CD4-positive, alpha-beta T cell treated with Interleukin-21 for 1 hour (primary cell): ENCODE measurements at places on chromosomes 3 and 15.

DNA sequence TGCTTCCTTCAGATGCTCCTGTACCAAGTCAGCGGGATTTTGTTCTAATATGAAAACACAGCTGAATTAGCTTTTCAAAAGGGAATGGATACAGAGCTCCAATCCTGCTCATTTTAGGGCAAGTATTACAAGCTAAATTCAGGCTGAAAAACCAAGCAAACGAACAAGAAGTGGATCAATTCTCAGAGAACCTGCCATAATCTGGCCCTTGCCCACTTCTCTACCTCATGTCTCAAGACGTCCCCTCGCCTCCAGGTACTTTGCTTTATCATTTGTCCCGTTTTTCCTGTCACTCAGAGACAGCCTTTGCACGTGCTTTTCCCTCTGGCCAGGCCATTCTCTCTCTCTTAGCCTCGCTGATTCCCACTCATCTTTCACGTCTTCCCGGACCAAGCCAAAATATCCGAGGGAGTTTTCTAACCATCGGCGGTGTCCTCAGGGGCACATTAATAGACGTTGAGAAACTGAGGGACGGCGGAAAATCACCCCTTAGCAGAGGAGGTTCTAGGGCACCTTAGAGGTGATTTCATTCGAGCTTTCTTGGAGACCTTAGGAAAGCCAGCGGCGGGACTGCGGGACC lies 654 bp downstream of the SUSD5 start:
- DNase-seq, result no peak

DNA sequence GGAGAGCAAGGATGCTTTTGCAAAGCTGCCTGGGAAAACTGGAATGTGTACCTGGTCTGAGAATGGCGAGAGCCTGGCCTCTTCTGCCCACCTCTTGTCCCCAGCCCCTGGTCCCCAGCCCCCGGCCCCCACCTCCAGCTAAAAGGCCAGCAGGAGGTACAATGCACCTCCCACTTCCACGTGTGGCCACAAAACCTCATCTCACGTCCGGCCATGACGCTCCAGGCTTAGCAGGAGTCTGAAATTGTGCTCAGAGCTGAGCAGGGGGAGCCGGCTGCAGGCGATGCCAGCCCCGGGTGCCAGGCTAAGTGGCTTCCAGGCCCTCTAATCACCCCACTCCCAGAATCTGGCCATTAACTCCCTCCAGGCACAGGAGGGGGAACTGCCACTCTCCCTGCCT lies 83.1 kb upstream of the PRR20G start:
- DNase-seq, result no peak

DNA sequence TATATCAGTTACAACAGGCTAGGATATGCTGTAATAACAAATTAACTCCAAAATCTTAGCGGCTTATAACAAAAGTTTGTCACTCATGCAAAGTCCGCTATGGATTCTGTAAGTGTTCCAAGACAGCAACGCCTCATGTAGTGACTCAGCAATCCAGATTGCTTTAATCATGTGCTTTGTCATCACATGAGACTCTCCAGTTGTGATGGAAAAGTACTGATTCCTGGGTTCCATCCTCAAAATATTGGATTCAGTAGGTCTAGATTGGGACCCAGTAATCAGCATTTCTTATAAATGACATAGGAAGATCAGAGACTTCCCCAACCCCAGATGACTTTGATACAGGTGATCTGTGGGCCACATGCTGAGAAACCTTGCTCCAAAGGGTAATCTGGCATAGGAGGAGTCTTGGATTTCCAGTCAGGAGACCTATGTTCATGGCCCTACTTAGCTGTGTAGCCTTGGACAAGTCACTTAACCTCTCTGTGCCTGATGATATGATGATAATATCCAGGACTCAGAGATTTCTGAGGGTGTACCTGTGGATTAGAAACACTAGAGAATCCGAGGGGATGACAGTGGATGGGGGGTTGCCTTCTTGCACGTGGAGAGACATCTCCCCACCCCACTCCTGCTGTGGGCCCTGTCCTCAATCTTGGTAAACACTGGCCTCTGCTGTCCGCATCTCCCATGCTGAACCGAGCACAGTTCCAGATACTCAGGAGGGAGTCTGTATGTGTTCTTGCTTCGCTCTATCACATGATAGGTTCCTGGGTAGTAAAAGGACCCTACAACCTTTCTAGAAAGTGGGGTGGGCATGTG lies 65.5 kb downstream of the CORO2B start:
- no peak for DNase-seq

DNA sequence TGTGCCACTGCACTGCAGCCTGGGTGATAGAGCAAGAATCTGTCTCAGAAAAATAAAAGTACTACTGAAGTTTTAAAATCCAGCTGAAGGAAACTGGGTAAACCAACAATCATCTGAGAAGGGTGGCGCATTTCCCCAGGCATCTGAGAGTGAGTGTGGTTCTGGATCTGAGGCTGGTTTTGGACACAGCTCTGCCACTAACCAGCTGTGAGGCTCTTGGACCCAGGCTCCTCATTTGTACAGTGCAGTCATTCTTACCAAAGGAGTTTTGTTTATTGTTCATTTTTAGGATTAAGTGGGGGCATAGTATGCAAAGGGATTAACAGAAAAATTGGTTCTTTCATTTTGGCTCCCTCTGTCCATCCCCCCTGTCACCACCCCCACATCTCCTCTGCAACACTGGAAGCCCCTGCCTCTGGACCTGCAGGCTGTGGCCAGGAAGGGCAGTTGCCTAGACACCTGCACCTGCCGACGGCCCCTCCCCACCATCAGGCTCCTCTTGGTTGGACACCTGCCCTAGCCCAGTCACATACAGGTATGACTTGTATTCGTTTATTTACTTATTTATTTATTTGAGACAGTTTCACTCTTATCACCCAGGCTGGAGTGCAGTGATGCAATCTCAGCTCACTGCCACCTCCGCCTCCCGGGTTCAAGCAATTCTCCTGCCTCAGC lies 8.8 kb downstream of the NUP210 start:
- no peak for DNase-seq

DNA sequence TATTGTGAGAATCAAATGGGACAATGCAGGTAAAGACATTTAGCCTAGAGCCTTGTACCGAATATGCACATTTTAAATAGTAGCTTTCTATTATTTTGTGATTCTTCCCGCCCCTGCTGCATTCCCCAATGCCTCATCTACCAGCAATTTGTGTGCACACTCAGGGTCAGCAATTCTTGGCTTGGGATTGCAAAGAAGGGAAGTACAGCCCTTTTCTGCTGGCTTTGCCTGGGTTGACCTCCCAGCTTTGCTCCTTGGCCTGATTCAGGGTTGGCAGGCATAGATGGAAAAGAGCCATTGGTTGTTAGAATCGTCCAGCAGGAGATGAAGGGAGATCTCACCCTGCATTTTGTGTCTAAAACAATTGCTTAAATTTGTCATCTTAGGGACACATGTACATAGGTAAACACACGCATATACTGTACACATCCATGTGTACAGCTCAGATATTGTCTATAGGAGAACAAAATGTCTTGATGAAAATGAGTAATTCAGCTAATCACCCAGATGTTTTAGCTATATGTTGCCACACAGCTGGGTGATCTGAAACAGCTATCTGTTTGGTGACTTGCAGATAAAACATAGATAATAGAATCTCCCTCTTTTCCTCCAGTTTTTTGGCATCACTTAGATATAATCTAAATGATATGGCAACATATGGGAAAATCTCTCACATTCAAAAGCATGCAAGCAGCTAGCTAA lies 340.9 kb upstream of the TBL1XR1 start:
- DNase-seq, result no peak

- DNase-seq, result no peak
Measured at GRCh38 chr15:82870727-82871320, 61.4 kb downstream of the WHAMM start.

DNA sequence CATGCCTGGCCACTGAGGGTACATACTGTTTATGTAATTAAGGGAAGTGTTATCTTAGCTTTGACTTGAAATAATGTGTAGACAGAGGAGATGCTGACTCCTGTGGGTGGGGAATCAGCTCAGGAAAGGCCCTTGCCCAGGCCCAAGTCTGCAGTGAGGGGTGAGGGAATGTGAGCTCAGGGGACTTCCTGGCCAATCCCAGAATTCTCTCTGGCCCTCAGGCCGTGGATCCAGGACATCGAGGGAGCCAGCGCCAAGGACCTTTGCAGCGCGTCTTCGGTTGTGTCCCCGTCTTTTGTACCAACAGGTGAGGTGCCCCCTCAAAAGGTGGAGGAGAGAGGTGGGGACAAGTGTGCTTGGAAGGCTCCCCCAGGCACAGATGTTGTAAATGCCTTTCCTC lies 6.4 kb downstream of the CIB1 start:
- DNase-seq, result no peak

DNA sequence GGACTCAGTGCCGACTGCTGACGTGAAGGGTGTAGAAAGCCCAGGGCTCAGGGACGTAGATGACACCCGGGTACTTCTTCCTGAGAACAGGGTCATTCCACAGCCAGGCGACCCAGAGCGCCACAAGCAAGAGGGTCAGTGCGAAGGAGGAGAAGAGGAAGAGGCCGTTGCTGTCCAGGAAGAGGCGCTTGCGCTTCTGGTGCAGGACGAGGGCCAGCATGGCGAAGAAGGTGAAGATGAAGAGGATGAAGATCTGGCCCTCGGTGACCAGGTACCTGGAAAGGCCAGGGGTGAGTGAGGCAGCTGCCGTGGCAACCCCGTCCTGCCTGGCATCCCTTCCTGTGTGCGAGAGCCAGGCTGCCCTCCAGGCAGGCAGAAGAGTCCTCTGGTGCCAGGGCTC lies 3.0 kb upstream of the CALML4 start:
- no peak for DNase-seq

DNA sequence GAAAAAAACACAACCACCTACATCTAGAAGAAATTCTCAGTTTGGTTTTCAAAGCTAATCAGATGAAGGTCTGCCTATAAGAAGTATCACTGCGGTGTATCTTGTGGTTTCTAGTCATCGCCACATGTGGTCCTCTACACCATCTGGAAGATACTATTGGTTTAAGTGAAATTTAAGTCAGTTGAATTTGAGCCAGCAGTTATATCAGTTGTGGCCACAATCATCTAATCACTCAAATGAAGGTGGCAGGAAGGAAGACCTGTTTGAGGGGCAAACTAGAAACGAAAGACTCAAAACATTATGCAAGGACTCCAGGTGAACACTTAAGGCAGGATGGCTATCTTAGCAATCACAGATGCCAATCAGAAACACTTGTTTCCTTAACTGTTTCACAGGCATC lies 48.7 kb downstream of the ETV5 start:
- peak; percentile 14 for DNase-seq

DNA sequence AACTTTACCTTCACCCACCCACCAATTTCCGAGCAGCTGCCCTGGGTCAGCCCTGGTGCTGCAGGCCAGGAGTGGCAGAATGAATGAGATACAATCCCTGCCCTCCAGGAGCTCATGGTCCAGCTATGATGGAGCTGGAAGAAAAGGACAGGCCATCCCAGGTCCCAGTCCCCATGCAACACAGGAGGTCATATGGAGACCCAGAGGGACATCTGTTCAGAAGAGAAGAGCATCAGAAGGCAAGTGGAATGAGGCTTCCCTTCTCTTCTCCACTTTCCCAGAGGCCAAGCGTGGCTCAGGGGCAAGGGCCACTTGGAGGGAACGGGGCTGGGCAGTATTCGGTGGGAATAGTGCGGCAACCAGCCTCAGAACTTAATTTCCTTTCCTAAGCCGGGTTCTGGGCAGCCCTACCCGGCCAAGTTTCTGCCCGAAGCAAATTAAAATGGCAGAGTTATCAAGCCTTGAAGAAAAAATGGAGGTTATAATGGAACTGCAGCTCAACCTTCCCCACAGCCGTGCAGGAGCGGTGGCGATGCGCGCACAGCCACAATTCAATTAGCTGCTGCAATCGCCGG lies 35.9 kb downstream of the TLE3 start:
- DNase-seq, result no peak

- DNase-seq, result no peak
Measured at GRCh38 chr15:89958107-89958805, 42.9 kb upstream of the ZNF710 start.

GRCh38 chr15:63035253-63035652 lies 7.3 kb upstream of the TPM1 start:
- DNase-seq, result no peak

- DNase-seq, result no peak
Measured at GRCh38 chr3:182904164-182904563, 76.2 kb downstream of the DCUN1D1 start.

GRCh38 chr15:69758810-69759790 lies 306.5 kb downstream of the RPLP1 start:
- peak; percentile 89 for DNase-seq

DNA sequence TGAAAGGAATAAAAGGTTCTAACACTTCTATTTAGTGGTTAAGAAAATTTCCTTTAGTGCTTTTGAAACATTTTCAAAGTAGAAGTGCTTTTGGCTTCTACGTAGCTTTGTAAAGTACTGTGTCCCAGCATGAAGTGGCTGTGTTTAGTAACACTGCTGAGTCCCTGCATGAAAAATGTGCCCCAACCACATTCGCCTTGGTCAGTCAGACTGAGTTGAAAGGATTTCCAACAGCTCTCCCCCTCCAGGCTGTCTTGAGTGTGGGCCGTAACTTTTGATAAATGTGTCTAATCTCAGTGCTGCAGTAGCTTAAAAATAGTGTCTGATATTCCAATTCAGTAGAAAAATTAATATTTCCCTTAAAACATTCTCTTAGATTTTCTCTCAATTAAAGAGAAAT lies 115.0 kb downstream of the NR1D2 start:
- no peak for DNase-seq

- no peak for DNase-seq
Measured at GRCh38 chr3:196141052-196141865, 59.4 kb upstream of the TFRC start.

- DNase-seq, result peak; percentile 9
Measured at GRCh38 chr3:107752202-107752990, 229.6 kb downstream of the BBX start.

DNA sequence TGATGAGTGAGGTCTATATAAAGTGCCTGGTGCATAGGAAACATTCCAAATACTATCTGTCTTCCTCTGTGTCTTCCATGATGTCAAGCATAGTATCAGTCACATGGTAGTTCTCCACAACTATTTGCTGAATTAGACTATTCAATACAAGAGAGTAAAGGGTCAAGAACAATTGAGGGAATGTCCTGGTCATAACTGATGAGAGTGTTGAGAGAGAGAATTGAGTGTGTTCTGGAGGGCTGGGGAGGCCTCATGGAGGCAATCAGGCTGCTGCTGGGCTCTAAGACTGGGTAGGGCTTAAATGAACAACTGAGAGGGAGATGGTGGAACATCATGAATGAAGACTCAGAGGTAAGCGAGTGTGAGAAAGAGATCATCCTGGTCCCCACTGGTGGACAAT lies 433.7 kb upstream of the ONECUT1 start:
- DNase-seq, result no peak
